NCI-H1436 (cell line): ENCODE measurements at places on chromosomes 2 and 18.

DNA sequence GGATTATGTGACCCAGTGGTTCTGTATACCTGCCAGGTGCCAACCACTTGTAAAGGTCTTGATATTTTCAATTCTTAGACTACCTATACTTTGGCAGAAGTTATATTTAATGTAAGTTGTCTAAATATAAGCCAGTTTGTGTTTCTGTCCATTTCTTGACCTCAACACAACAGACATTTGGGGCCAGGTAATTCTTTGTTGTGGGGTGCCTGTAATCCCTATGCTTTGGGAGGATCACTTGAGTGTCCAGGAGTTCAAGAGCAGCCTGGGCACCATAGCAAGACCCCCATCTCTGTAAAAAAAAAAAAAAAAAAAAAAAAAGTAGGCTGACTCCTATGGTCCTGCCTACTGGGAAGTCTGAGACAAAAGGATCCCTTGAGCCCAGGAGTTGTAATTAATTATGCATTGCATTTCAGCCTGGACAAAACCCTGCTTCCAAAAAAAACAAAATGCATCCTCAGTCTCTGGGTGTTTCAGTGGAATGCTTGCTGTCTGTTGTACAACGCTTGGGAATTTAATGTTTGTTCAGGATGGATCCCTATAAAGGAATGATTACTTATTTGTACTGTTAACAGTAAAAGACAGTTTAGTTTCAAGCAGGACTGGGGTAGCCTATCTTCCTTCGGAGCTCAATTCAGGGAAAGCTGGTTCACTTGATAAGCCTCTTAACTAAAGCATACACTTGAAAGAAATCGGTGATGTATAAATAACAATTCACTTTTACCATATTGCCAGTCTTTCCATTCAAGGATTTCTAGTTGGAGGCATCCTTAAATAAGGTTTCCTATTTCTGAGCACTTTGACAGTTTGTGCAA is 3.4 kb downstream of the RPS27A start:
- no peak for DNase-seq

- no peak for DNase-seq
Observed at GRCh38 chr2:178327516-178327915, 123.5 kb downstream of the PRKRA start.

- no peak for DNase-seq
Observed at GRCh38 chr2:132581591-132581990, 88.4 kb downstream of the LYPD1 start.

- no peak for DNase-seq
Observed at GRCh38 chr2:191565647-191566198, 112.2 kb upstream of the NABP1 start.

GRCh38 chr2:197113275-197113711 is 186.8 kb upstream of the PGAP1 start:
- DNase-seq = peak; percentile 11

DNA sequence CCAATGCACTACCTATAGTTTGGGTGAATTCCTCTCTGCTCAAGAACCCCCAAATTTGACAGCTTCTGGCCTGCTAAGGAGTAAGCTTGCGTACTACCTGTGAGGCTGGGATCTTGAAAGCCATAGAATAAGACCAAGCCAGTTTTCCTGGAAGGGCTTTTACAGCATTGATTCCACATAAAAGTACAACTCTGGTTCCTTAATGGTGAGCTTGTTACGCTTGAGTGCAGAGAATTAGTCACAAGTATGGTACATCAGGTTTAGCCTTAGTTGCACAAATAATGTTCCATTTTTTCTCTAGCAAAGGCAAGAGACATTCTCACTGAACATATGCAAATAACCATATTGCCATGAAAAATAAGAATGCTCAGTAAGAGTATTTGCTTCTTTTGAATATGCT is 39.1 kb upstream of the STK39 start:
- no peak for DNase-seq

DNA sequence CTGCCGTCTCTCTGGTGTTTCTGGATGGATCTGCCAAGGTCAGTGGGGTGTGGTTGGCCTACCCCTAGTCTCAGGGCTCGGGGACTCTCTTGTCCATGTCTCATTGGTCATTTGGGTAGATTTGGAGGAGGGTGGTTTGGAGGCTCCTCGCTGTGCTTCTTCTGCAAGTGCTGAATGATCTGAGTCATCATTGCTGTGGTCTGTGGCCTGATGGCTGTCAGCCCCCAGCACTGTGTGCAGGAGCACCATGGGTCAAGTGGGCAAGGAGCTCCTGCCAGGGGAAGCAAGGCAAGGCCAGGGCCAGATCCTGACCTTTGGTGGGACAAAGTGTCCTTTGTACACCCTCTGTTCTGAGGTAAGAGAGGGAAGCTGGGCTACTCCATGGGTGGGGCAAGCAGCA is 221.8 kb downstream of the FHOD3 start:
- no peak for DNase-seq

DNA sequence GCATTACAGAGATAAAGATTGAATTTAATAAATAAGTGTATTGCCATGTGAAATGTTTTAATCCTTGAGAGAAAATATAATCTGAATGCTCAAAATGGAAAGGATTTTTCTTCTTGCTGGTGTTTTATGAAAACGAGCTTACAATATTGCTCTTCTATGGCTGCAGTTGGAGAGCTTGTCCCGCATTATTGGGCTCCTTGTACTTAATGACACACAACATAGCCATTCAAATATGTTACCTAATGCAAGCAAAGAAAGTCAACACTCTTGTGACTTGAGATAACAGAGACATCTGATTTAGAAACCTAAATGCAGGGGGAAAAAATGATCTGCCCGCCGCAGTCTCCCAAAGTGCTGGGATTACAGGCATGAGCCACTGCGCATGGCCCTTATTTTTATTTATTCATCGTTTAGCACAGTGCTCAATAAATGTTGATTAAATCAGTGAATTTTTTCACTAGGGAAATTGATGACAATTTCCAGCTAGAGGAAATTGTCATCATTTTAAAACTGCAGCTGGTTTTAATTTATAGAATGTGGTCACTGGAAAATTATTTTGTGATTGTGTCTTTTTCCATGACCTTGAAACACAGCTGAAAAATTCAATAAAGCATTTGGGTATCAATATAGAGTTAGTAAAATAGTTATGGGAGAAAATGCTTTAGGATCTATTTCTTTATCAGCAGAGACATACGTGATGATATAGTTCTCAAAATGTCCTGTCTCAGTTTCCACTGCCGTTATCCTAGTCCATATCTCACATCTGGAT is 2.4 kb upstream of the PRKD3 start:
- DNase-seq = no peak
